ENCODE measurements at places on chromosomes 3 and 15.
A peak's percentile ranks its signal among the peaks of the same experiment; 100 is the strongest.

- DNase-seq: no peak
Measured at GRCh38 chr3:143700431-143700975, 147.8 kb downstream of the SLC9A9 start.

DNA sequence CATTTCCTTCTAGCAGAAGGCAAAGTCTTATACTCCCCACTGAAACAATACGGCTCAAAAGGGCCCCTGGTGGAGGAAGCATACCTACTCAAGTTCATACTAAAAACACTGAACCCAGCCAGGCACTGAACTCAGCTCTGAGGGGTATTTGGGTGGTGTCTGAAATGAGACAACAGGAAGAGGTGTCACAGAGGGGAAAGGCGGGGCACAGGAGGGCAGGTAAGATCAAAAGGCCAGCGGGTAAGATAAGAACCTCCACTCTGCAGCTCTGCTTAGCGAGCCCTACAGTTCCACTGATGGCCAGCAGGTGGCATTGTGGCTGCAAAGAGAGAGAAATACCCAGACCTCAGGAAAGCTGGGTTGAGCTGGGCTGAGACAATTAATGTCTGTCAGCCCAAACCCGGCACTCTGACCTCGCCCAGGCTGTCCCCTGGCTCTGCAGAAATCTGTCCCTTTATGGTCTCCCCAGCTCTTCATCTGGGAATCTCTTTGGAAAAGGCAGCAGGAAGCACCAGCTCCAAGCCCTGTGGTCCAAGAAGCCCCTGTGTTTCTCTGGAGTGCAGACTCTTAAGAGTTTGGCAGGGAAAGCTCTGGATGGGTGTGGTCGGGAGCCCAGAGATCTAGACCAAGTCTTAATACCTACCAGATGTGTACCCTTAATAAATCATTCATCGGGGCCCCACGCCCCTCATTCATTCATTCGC, 8.4 kb downstream of the MFGE8 start:
- peak; percentile 97 for DNase-seq

DNA sequence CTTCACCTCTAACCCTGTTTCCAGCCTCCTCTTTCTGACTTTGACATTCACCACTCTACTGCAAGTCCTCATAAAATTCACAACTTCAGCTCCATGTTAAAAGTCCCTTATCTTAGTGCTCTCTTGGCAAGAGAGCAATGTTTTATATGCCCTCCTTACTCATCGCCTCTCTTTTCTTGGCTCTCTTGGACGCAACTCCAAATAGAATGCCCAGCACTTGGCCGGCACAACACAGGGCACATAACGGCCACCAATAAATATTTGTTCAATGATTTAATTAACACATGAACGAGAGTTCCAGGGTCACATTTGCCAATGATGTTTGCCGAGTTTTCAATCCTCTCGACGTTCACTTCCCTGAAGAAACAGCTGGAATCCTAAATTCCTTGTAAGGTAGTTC, 401.4 kb downstream of the ROBO1 start:
- DNase-seq: no peak

DNA sequence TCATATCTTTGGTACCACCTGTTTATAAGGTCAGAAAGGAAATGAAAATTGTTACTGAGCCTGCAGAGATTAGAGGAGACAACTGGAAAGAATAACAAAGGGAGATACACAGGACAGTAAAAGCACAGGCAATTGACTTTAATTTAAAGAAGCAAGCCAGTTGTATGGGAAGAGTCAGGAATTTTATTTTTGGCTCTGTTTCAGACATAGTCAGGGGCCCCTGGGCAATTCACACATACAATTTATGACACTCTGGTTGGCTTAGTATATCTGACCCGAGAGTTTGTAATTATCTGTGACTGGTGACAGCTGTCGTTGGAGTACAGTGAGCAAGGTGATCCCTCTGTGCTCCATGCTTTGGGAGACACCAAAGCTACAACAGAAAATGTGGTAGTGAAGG, 591.9 kb upstream of the NECTIN3 start:
- no peak for DNase-seq

DNA sequence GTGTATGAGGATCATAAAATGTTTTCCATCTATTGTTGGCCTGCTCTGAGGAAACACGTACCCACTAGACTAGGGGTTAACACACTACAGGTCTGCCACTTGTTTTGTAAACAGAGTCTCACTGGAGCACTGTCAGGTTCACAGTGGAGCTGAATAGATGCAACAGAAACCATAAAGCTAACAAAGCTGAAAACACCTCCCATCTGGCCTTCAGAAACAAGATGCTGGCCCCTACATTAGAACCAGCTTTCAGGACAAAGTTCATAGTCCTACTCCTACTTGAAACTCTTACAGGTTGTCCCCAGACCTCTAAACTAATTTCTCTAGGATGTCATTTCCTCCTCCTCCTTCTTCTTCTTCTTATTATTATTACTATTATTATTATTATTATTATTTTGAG, 42.3 kb downstream of the SNX4 start:
- DNase-seq: no peak

DNA sequence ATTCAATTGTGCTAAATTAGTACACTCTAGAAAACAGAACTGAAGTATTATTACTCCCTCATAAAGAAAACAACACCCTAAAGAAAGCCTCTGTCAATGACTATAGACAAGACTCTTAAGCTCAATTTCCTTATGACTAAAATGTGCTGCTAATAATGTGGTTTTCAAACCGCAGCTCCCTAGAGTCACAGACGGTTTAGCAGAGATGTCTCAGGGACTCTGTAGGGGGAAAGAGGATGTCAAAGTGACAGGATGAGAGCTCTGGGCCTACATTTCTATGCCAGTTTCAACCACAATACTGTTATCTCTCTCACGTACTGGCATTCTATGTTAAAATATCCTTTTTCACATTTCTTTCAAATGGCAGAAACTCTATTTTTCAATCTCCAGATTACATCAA, 37.6 kb upstream of the WDR49 start:
- DNase-seq: peak; percentile 57

DNA sequence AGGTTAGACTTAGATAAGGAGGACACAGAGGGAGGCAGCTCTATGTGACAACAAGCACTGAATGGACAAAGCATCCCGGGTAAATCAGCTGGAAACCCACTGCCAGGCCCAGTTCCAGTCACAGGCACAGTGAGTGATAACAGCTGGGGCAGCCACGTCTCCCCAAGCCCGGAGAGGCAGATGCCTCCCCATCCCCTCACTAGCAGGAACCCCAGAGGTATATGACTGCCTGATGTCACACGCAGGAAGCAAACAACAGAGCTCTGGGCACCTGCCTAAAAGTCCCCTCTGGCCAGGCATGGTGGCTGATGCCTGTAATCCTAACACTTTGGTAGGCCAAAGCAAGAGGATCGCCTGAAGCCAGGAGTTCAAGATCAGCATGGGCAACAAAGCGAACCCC, 18.2 kb downstream of the C15orf62 start:
- DNase-seq: no peak

- no peak for DNase-seq
Measured at GRCh38 chr15:25407950-25408349, 30.9 kb downstream of the UBE3A start.

GRCh38 chr3:58693940-58694850, 27.6 kb upstream of the FAM3D start:
- DNase-seq: no peak

DNA sequence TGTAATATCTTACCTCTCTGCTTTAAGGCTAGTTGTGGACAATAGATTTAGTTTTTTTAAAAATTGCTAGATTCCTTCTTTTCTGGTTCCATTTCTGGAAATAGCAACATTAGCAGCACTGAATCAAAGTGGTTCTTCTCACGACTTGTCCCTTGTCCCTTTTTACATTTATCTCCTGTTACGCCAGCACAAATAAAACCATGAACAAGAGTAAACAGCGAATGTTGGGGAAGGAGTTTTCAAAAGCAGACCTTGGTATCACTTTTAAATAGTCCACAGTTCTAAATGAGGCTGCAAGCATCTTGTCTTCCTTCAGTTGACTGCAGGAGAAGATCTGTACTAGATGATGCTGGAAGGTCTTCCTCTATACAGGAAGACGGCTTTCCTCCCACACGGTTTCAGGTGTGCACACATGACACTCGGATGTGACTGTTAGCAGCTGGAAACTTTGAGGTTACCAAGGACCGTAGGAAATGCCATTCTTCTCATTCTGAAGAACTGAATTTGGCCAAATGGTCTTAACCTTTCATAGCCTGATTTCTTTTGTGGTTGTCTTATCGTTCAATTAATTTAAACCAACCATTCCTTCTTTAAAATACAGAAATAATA, 251.0 kb upstream of the ICE2 start:
- DNase-seq: no peak

GRCh38 chr3:111861391-111861790, 2.3 kb downstream of the PHLDB2 start:
- no peak for DNase-seq

- no peak for DNase-seq
Measured at GRCh38 chr3:81485444-81485865, 276.0 kb downstream of the GBE1 start.
